ENCODE measurements at places on chromosomes 5 and 9. TPM values are rescaled to one million over a fixed set of nuclear protein-coding genes. Genes with fewer than 3 reads are reported as not detected.

GRCh38 chr5:73796164-73797131, 170.5 kb downstream of the ARHGEF28 start:
- H3K27me3 ChIP-seq, result no peaks in the 10 kb centered on the region
- no peaks in the 10 kb centered on the region for H3K4me1 ChIP-seq
- no peaks in the 10 kb centered on the region for H3K36me3 ChIP-seq

GRCh38 chr5:65263321-65263720, 218.4 kb downstream of the ADAMTS6 start:
- H3K27me3 ChIP-seq, result no peaks in the 10 kb centered on the region
- no peak overlapping the region for H3K27ac ChIP-seq
- no peak overlapping the region for H3K4me3 ChIP-seq
- no peak for DNase-seq
- H3K4me1 ChIP-seq, result peaks cover 52% of the 10 kb centered on the region

DNA sequence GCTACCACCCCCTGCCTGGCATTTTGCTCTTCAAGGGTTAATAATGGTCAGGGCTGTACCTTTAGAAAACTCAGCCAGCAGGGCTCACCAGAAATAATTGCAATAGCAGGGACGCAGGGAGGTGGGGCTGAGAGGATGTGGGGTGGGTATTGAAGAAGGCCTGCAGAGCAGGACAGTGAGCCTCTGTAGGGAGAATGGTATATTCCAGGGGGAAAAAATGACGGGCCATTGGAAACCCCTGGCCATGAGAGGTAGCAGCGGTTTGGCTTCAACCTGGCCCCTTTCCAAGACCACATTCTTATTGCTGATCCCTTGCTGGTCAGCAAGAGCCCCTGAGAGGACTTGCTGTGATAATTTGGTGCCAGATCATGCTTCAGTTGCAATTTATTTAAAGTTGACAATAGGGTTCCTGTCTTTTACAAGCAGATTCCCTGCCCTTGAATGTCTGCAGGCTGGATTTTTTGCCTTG, 36.7 kb upstream of the CTNNA1 start:
- H3K27me3 ChIP-seq, result no peaks in the 10 kb centered on the region
- H3K36me3 ChIP-seq, result no peaks in the 10 kb centered on the region
- no peak overlapping the region for H3K4me3 ChIP-seq
- H3K27ac ChIP-seq, result peak overlapping the region; percentile 59

GRCh38 chr5:145244788-145245187, 590.4 kb downstream of the PRELID2 start:
- no peaks in the 10 kb centered on the region for H3K27me3 ChIP-seq
- H3K36me3 ChIP-seq, result no peaks in the 10 kb centered on the region
- H3K4me1 ChIP-seq, result peaks cover 29% of the 10 kb centered on the region
- DNase-seq, result no peak

- no peak overlapping the region for H3K4me3 ChIP-seq
- no peak for DNase-seq
- H3K27me3 ChIP-seq, result no peaks in the 10 kb centered on the region
- H3K4me1 ChIP-seq, result no peaks in the 10 kb centered on the region
- H3K27ac ChIP-seq, result no peak overlapping the region
- no peaks in the 10 kb centered on the region for H3K36me3 ChIP-seq
Measured at GRCh38 chr5:6868575-6869215, 155.5 kb downstream of the TENT4A start.

NRARP gene
- 4.8 TPM for polyA plus RNA-seq

Measured in GM23338 (cell line).